Cardiac septum (tissue), 1 donor: ENCODE measurements at places on chromosomes 13 and 19.

GRCh38 chr13:80436571-80437169, 95.7 kb upstream of the SPRY2 start:
- no peak for DNase-seq

DNA sequence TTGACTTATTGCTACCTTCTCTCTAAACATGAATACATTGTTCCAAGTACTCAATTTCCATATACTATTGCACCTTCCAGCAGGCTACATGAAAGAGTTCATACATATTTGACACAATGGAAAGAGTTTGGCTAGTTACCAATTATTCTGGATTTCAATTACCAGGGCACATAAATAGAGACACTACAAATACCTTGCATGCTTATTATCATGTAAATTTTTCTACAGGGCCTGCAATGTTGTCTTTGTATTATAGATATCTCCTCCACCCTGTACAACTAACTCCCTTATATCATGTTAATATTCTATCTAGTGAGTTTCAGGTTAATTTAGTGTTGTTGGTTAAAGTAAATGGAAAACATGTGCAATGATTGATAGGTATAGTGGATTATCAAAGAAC, 540.7 kb upstream of the SLITRK5 start:
- no peak for DNase-seq

DNA sequence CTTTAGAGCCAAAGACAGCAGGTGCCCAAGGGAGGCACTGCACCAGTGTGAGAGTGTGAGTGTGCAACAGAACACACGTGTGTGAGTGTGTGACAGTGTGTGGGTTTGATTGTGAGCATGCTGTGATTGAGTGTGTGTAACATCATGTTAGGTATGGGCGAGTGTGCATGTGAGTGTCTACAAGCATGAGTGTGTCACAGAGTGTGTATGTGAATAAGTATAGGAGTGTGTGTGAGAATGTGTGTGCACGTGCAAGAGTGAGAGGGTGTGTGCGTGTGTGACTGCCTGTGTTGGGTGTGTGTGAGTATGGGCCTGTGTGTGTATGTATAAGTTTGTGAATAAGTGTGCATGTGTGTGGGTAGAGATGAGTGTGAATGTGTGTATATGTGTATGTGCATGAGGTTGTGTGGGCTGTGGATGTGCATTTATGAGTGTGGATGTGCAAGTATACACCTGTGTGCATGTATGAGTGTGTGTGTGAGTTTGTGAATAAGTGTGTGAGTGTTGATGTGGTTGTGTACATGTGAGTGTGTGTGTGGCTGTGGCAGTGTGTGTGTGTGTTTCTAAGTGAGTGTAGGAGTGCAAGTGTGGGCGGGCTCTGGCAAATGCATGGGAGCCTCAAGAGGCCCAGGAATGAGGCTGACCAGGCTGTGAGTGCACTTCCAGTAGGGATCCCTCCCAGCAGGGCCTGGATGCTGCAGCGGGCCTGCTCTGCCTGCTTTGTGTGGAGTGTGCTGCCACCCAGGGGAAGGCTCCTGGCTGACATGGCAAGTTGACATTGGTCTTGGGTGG, 198.4 kb downstream of the COL4A1 start:
- DNase-seq: peak; percentile 87

- no peak for DNase-seq
These were observed 313.3 kb downstream of the LIG4 start for GRCh38 chr13:107901996-107902562.

- no peak for DNase-seq
These were observed 14.9 kb upstream of the GRTP1 start for GRCh38 chr13:113378825-113379224.

GRCh38 chr19:45952686-45953505, 20.8 kb downstream of the NOVA2 start:
- no peak for DNase-seq

GRCh38 chr19:39768786-39769185, 9.9 kb upstream of the LEUTX start:
- DNase-seq: no peak

DNA sequence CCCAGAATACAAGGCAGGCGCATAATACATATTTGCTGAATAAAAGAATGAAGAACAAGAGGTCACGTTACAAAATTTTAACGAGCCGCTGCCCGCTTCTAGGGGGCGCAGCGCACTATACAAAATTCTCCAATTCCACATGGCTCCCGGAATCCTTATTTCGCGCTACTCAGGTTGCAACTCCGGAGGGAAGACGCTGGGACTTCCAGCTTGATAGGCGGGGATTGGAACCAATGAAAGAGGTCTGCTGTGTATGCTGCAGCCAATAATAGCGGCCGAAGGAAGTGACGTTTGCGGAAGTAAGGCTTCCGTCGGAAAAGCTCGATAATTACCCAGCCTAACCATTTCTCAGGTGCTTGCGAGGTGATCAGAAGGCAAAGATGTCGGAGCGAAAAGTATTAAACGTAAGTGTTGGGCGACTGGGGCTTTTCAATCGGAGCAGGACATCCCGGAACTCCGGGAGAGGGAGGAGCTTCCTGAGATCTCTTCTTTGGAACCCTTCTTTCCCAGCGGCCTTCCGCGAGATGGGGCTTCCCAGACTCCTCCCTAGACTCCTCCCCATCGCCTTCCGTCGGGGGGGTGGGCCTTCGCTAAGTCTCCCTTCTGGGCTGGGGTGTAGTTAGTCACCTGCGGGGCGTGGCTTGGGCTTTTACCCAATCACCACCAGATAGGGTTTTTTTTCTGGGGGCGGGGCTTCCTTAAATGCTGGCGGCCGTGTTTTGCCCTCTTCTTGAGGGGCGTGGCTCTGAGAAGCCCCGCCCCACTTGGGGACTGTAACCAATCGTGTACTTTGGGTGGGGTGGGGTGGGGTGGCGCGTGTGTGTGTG, at the start of gene YJU2:
YJU2 (plus strand) TSS at position 314 of the 827 bp plus-strand sequence; CDS start at position 381, 67 bp downstream.
- DNase-seq: peak; percentile 97

DNA sequence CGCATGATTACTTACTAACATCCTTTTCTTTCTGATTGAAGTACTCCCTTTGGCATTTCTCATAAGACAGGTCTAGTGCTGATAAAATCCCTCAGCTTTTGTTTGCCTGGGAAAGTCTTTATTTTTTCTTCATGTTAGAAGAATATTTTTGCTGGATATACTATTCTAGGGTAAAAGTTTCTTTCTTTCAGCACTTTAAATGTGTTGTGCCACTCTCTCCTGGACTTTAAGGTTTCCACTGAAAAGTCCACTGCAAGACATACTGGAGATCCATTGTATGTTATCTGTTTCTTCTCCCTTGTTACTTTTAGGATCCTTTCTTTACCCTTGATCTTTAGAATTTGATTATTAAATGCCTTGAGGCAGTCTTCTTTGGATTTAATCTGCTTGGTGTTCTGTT, 796.7 kb downstream of the UQCRFS1 start:
- DNase-seq: no peak

DNA sequence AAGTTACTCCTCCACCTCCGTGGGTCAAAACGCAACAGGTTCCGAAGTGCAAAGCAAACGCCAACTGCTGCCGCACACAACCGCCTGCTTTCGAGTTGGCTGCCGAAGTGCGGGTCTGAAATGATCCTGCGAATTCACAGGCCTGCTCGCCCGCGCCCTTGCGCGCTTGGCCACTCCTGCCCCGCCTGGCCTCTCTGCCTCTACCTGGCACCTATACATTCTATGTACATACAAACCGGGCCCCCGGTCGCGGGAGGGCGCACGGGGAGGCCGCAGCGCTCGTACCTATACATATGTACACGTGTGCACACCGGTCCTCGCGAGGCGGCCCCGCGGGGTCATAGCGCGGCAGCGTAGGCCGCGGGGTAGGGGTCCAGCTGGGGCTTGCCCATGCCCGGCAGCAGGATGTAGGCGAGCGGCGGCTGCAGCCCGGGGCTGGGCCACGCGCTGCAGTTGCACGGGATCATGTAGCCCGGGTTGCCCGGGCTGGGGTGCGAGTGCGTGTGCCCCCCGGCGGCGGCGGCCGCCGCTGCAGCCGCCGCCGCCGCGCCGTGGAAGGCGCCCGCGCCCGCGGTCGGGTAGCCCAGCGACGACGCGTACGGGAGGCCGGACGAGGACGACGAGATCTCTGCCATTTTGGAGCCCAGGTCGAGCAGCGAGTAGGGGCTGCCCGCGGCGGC, 1.3 kb downstream of the SOX21 start:
- DNase-seq: no peak

GRCh38 chr19:45814166-45814780, 835 bp downstream of the RSPH6A start:
- DNase-seq: no peak

- DNase-seq: no peak
These were observed 15.6 kb upstream of the EPOR start for GRCh38 chr19:11399667-11400066.

- no peak for DNase-seq
These were observed 110.8 kb downstream of the DLEU7 start for GRCh38 chr13:50732712-50733111.

DNA sequence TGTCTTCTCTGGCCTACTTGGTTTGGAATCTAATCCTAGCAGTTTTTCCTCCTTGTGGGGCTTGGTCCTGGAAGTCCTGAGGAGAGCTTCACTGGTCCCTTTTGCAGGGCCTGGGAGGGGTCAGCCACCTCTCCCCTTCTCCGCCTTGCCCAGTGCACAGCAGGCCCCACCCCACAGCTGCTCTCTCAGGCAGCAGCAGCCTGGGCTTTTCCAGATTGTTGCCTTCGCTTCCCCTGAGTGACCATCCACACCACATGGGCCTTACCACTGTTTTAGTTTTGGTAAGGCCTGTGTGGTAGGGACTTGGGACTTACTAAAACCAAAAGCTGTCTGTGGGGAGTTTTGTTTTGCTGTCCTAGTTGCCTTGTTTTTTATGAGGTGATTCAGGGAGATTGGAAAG, 11.5 kb downstream of the MPHOSPH8 start:
- no peak for DNase-seq

- peak; percentile 66 for DNase-seq
These were observed 43.6 kb upstream of the UQCRFS1 start for GRCh38 chr19:29256516-29256915.

- DNase-seq: no peak
These were observed 16.3 kb downstream of the ZNF91 start for GRCh38 chr19:23378948-23379347.

GRCh38 chr19:4503132-4503824, 15.0 kb downstream of the PLIN4 start:
- DNase-seq: no peak

GRCh38 chr13:73850104-73850873, 283.9 kb downstream of the KLF12 start:
- DNase-seq: no peak

GRCh38 chr19:11458236-11458900, 22.5 kb downstream of the ELAVL3 start:
- no peak for DNase-seq

GRCh38 chr13:42631181-42631580, 57.2 kb downstream of the TNFSF11 start:
- DNase-seq: no peak

DNA sequence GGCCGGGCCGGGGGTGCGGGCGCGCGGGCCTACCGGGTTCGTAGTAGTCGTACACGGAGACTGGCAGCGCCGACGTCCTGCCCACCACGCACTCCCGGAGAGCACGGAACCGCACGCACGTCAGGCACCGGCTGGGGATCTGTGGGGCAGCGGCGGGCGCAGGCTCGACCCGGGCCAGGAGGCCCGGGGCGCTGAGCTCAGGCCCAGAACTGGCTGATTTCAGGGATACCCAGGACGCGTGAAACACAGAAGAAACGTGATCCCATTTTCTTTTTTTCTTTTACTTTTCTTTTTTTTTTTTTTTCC, 9.0 kb downstream of the F2RL3 start:
- no peak for DNase-seq

GRCh38 chr19:21835810-21836444, at the start of gene ZNF43:
TSS of gene ZNF43 (minus strand) at chr19:21836182. CDS start at chr19:21836038, 144 bp downstream.
- DNase-seq: peak; percentile 98

- no peak for DNase-seq
These were observed 57.9 kb downstream of the THSD1 start for GRCh38 chr13:52348071-52348470.

- DNase-seq: no peak
These were observed 21.0 kb upstream of the ATP12A start for GRCh38 chr13:24659239-24659638.

GRCh38 chr13:43150369-43151207, 127.2 kb downstream of the DNAJC15 start:
- DNase-seq: no peak

DNA sequence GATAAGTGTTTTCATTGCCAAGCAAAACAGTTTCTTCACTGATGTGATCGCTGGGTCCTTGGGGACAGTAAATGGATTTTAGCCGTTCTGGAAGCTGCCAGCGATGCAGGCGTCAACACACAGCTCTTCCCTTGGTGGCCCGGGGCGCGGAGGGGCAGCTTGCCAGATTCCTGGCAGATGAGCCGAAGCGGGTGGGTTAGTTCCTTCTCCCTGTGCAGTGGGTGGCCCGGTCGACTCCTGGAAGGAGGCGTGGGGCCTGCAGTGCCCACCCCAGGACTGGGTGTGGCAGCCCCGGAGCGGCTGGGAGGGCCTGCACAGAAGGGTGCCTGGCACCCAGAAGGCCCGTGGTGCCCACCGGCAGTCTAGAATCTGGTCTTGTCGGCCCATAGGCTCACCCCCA, 69.0 kb downstream of the KDM4B start:
- DNase-seq: no peak

DNA sequence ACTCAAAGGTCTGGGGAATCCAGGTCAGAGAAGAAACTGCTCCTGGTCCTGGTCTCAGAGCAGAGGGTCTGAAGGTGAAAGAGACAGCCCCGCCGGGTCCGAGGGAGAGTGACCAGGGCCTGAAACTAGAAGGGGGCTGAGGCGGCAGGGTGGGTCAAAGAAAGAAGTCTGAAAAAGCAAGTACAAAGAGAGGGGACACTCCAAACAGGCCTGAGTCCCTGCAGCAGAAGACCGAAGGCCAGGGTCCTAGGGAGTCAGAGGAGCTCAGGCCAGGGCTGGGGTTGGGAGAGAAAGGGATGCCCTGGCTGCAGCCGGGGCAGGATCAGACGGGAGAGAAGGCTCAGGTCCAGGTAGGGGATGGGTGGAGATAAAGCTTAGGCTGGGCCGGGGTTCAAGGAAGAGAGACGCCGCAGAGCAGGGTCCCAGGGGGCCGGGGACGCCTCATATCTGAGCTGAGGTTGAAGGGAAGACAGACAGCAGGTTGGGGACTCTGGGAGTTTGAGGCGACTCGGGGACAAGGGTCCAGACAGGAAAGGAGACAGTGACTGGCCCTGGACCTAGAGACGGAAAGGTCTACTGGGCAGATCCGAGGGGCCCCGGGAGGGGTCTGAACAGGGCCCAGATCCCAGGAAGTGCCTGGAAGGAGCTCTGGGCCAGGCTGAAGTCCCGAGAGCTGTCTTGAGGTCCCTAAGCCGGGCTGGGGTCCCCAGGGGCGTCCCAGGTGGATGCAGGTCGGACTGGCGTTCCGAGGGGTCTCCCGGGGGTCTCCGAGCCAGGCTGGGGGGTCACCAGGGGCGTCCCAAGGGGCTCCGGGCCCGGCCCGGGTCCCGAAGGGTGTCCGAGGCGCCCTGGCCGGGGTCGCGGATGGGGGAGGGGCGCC, 795 bp downstream of the MLLT1 start:
- no peak for DNase-seq

GRCh38 chr19:4831304-4831978, at the start of gene TICAM1:
TSS of gene TICAM1 (minus strand) at chr19:4831712. CDS start at chr19:4818377, 13,335 bp downstream.
- DNase-seq: peak; percentile 89

- DNase-seq: no peak
These were observed 50.2 kb upstream of the NFIC start for GRCh38 chr19:3316132-3316648.
